Left lobe of liver (tissue), 2 donors: ENCODE measurements at places on chromosomes 12 and 14.

DNA sequence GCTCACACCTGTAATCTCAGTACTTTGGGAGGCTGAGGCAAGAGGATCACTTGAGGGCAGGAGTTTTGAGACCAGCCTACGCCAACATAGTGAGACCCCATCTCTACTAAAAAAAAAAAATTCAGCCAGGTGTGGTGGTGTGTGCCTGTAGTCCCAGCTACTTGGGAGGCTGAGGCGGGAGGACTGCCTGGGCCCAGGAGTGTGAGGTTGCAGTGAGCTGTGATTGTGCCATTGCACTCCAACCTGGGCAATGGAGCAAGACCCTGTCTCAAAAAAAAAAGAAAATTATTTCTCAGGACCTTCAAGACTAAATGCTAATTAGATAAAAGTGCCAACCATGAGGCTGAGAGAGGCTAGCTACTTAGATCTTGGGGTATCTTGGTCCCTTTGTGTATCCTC lies 23.5 kb downstream of the OTUB2 start:
- no peak for DNase-seq

DNA sequence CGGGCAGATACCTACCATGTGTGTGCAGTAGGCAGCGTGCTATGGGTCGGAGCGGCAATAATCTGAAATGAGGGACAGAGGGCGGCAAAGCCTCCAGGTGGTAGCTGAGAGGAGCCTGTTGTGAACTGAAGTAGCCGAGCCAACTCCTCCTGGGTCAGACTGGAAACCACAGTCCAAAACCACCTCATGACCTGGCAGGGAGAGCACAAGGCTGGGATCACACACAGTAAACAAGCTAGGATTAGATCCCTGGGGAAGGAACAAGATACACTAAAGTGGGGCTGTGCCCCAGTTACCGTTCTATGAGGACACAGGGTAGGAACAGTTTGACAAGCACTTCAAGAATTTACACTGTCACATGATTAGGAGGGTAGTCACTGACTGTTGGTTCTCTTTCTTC lies 49.0 kb downstream of the AREL1 start:
- DNase-seq = no peak

- DNase-seq = no peak
Observed at GRCh38 chr14:94974893-94975292, 182.4 kb downstream of the DICER1 start.

- no peak for DNase-seq
Observed at GRCh38 chr12:95253386-95253785, 35.8 kb downstream of the VEZT start.

GRCh38 chr14:92959189-92959531 lies 36.2 kb downstream of the CHGA start:
- DNase-seq = no peak

- no peak for DNase-seq
Observed at GRCh38 chr14:70097576-70098249, 91.0 kb downstream of the SLC8A3 start.

GRCh38 chr12:27534765-27535161 lies 10.8 kb downstream of the PPFIBP1 start:
- no peak for DNase-seq

DNA sequence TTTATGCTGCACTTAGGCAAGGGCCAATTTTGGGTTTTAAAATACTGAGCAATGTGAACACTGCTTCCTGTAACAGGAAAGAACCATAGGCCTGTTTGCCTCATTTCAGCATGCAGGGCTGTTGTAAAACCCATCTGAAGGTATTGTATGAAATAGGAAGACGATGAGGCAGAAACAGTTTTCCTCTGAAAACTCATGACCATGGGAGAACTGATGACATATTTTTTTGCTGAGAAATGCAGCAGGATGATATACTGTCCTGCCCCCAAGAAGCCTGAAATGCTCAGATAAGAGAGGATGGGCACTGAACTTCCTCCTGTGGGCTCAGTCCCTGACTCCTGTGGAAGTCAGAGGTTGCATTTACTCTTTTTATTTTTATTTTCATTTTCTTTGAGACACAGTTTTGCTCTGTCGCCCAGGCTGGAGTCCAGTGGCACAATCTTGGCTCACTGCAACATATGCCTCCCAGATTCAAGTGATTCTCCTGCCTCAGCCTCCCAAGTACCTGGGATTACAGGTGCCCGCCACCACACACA lies 17.4 kb downstream of the PYGL start:
- DNase-seq = no peak

DNA sequence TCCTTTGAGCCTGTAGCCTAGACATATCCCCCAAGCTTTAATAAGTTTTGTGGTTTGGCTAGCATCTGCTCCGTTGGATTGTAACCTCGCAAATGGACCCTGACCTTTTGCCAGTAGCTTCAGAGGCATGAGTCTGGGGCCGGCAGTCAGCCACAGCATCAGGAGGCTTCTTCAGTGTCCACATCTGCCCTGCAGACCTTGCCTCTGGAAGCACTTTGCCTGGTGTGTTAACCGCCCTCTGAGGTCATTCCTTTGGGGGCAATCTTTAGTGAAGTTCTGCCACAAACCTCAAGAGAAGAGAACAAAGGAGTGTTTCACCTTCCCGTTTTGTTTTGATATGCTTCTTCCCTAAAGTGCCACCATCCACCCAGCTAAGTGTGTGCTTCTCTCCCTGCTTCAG lies 71.4 kb downstream of the GNS start:
- no peak for DNase-seq

DNA sequence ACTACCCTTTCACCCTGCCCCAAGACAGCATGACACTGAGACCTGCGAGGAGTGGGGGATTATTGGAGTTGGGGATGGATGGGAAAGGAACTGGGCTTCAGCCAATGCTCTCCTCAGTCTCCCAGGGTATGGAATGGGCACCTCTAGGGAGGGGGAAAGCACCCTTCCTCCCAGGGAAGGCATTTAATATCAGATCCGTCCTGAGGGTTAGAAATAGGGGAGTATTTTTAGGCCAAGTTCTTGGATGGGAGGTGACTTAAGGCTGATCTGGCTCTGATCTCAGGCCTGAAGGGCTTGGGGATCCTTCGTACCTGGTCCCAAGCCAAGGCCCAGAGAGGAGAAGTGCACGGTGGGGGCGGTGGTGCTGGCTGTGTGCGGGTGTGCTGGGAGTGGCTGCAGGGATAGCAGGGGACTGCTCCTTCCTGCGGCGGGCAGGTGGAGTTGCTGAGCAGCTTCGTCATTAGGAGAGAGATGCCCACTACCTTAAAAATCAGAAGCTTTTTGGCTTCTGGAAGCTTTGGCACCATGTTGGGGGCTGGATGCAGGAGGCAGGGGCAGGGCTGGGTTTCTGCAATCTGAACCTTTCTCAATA lies 7.0 kb upstream of the CEBPE start:
- DNase-seq = no peak

DNA sequence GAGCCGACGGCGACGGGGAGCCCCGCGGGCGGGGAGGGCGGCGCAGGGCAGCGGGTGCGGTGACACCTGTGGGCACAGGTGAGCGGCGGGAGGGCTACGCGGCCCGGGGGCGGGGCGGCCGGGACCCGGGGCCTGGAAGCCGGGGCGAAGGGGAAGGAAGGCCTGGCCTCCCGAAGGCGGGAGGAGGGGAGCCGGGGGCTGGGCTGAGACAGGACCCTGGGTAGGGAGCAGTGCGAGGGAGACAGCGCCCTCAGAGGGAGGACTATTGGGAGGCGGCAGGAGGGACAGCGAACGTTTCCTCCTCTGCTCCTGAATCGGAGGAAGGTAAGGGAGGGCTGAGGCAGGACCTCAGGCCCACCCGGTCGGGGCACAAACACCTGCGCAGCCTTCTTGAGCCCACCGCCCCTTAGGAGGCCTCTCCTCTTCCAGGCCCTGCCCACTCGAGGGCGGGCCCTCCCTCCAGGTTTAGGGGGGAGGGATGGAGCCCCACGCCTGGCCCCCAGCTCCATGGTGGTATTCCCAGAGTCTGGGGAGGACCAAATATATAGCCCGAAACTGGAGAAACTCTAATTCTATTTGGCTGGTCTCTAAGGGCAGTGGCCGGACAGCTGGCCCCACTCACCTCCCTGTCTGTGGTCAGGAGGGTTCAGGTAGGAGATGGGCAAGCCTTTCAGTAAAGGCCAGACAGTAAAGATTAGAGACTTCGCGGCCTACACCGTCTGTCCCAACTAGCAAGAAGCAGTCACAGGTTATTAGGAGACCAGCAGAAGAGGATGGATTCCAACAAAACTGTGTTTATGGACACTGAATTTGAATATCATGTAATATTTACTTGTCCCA lies 509 bp downstream of the PLEKHG6 start:
- no peak for DNase-seq

- no peak for DNase-seq
Observed at GRCh38 chr12:70002097-70002911, 177.3 kb downstream of the MYRFL start.

DNA sequence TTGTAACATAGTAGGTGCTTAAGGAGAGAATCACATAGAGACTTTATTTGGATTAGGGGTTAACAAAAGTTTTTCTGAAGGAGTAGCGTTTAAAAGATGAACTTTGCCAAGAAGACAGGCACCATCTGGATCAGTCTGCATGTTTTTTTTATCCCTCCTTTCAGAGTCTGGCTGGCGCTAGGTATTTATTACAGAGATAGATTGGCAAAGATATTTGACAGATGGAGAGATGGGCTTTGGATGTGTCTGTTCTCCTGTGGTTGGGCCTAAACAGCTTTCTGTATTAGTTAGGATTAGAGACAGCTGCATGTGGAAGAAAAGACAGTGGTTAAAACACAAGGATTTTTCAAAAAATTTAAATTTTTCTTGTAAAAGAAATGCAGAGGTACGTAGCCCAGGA lies 133.9 kb downstream of the C12orf75 start:
- DNase-seq = no peak

- no peak for DNase-seq
Observed at GRCh38 chr12:65407388-65408149, 129.1 kb downstream of the MSRB3 start.

DNA sequence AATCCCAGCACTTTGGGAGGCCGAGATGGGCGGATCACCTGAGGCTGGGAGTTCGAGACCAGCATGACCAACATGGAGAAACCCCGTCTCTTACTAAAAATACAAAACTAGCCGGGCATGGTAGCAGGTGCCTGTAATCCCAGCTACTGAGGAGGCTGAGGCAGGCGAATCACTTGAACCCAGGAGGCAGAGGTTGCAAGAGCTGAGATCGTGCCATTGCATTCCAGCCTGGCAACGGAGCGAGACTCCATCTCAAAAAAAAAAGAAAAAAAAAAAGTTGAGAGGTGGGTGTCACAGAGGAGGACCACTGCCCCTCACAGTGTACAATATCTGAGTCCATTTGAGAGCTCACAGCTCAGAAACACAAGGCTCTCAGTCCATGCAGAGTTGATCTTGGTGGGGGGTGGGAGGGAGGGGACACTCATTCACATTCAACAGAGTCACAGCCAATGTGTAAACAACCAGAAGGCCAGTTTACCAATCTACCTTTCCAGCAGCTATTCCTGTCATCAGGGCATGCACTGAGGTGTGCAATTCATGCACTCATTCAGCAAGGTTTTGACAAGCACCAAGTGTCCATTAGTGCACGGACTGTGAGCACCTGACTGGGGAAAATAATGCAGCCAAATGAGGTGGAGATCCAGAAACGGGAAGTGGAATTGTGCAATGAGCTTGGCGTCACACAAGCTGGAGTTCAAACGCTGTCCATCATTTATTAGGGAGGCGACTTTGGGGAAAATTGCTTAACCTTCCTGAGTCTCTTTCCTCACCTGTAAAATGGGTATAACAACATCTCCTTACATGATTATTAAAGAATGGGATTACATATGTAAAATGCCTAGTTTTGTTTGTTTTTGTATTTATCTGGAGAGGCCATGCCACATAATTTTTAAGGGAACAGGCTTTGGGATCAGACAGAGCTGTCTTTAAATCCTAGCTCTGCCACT lies 4.4 kb upstream of the EIF5 start:
- peak; percentile 86 for DNase-seq

GRCh38 chr14:34449819-34450541 lies 12.1 kb downstream of the SPTSSA start:
- DNase-seq = no peak

DNA sequence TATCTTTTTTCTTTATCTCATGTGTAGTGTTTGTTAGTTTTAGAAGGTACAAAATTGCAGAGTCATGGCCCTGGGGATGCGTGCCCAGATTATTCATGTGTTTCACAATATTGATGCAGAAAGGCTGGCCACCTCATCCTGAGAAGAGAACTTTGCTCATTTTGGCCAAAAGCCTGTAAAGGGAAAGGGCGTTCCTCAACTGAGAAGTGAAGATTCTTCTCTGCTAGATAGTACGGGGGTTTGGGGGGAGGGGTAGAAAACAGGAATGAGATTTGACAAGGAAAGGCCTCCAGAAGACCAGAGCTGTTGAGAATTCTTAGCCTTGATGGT lies 1.7 kb downstream of the MGST1 start:
- DNase-seq = peak; percentile 90

GRCh38 chr12:51076236-51076930 lies 7.0 kb downstream of the CSRNP2 start:
- DNase-seq = no peak

GRCh38 chr12:98332642-98333041 lies 182.7 kb upstream of the TMPO start:
- no peak for DNase-seq

DNA sequence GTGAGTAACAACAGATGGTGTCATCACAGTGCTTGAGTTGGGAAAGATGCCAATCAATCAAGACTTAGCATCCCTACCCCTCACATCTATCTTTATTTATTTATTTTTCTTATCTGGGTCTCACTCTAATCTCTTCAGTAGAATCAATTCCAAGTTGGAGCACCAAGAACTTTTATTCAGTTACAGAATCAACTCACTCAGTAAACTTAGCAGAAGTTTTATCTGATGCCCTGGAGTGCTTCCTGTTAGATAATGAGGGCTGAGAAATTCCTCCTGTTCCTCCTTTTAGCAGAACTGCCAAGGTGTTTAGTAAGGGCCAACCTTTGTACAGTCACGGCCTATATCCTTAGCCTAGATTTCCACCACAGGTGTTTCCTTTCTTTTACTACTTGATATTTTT lies 11.3 kb upstream of the SLC5A8 start:
- DNase-seq = no peak

DNA sequence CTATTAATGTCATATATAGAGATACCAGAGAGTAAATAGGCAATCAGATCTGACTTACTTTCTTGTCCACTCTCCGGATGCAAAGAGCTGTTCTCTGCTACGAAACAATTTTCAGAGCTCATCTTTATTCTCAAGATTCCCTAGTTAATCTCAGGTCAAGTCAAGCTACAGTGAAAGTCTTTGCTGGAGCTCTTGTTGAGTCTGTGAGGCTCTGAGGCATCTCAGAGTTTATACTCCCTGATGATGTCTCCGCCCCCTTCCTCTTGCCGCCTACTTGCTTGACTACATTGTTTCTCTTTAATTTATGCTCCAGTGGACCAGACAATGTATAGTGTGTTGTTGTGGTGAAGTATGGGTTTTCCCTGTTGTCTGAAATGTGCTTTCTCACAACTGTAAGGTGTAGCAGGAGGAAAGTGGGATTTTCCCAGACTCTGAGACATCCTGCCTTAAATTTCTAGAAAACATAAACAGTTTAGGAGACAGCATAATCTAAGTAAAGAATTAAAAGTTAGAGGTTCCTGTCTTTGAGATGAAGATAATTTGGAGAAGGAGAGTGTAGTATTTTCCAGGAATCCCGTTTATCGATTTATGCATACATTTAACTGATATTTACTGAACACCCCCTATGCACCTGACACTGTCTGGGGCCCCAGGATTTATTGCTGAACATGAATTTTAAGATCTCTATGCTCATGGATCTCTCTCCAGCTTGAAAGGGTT lies at the start of gene CD69:
CD69 (minus strand) TSS at position 203 of the 720 bp plus-strand sequence; CDS start at position 122, 81 bp downstream.
- DNase-seq = no peak

GRCh38 chr12:64025174-64025958 lies 180.9 kb downstream of the SRGAP1 start:
- no peak for DNase-seq

- DNase-seq = no peak
Observed at GRCh38 chr14:103746701-103747100, 31.1 kb downstream of the ZFYVE21 start.
